Naive thymus-derived CD8-positive, alpha-beta T cell (primary cell): ENCODE measurements at places on chromosomes 7 and 10.
A peak's percentile ranks its signal among the peaks of the same experiment; 100 is the strongest.

DNA sequence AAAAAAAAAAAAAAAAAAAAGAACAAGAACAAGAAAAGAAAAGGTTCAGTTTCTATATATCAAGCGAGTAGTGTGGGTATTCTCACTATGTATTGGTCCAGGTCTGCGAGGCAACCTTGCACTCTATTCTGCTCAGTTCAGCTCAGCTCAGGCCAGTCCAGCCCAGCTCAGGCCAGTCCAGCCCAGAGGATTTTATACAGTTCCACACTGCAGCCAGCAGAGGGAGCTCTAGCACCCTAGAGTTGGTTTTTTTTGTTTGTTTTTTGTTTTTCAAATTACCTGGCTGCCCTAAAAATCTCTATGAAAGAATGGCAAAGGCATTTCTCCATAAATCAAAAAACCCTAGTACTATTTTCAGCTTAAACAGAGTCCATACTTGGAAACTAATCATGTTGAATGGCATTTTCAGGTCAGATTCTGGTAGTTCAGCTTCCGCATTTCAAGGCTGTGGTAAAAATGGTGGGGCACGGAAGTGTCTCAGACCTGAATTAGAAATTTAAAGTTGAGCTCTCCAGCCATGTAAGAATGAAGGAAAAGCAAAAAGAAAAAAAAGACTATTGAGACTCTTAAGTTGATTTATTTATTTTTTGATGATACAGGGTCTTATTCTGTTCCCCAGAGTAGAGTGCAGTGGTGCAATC, 55.2 kb upstream of the GSDME start:
- DNase-seq: peak; percentile 8

- no peak for DNase-seq
Measured at GRCh38 chr10:33621101-33621500, 286.6 kb upstream of the NRP1 start.

DNA sequence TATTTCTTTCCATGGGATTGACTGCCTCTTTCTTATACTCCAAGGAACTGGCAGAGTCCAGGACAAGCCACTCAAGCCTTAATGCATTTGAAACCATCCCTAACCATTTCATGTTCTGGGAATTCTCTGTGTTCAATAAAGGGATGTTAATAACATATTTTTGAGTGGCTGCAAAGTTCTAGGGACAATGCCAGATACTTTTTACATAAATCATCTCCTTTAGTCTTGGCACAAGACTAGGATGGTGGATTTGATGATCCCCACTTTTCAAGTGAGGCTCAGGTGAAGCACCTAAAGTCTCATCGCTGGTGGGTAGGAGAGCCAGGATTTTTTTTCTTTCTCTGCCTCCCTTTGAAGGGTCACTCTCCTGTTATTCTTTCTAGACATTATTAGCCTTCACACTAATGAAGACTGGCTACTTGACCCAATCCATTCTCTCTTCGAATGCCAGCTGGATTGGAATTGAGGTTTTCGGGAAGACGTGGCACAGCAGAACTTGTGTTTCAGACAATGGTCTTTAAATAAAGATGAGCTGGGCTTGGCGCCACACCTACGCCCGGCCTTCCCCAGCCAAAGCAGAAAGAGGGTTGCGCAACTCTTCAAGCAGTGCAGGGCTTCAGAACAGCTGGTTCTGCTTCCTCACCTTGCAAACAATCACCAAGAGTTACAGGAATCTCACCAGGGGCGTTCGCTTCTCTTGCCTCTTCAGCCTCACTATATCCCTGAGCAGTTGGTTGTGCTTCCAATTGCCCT, 73.8 kb upstream of the BMPER start:
- DNase-seq: no peak

- no peak for DNase-seq
Measured at GRCh38 chr10:59172567-59172966, 3.9 kb upstream of the PHYHIPL start.

- no peak for DNase-seq
Measured at GRCh38 chr7:101167645-101168411, 2.5 kb upstream of the VGF start.

- DNase-seq: peak; percentile 3
Measured at GRCh38 chr7:37410305-37411229, 38.1 kb downstream of the ELMO1 start.

DNA sequence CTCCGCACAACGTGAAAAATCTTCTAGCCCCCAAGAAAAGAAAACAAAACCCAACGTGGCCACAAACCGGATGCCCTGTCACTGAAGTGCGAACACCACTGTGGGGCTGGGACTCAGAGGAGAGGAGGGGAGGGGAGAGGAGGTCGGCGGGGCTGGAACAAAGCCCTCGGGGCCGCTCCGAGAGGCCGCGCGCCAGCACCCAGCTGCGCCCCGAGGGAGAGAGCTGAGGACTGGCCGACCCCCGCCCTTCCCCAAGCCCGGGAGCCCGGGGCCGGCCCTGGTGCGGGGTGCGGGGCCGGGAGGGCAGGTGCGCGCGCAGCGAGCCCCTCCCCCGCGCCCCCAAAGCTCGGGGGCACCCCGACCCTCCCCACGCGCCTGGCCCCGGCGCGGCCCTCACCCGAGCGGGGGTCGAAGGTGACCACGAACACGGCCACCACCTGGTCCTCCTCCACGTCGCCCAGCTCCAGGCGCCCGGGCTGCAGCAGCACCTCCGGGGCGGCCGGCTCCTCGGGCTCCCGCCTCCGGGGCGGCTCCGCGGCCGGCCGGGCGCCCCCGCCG, 398 bp downstream of the DENND11 start:
- peak; percentile 59 for DNase-seq

DNA sequence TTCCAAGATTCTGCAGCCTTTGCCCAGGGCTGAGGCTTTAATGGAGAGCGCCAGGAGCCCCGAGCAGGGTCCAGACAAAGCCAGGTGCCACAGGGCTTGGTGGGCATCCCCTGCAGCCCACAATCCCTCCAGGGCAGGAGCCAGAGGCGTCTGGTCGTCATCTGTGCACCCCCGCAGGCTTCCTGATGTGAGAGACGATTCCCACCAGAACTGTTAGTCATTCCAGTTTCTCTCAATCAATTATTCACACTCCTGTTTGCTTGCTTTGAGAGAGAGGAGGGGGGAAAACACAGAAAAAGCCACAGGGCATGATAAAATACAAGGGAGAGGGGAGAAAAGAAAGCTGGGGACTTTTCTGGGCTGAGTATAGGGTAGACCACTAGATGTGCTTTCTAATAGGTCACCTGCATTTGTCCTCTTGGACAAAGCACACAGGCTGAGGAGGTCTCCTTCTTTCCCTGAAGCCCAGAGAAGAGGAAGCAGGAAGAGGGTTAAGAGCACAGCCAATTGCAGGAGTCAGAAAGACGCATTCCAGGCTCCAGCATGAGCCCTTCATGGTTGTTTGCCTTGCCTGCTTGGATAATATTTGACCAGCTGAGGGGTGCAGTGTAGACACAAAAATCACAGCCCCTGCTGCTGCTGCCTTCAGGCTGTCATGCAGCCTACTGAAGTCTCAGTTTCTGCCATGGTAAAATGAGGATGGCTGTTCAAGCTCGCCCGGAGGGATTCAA, 194.4 kb downstream of the PLXNA4 start:
- DNase-seq: no peak

DNA sequence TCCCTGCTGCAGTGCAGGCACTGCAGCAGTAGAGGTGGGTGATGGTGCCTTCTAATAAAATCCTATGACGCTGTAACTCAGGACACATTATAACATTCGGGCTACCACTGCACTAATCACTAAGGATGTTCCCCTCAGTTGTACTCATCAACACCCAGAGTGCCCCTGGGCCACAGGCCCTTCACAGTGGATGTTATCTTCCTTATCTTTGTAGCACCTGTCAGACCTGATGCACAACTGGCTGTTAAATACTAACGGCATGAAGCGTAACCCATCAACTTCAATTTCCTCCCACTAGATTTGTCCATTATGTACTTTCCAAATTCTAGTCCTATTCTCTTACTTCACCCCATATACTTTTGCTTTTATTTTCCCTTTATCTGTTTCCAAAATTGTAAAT, 66.3 kb downstream of the PARD3 start:
- no peak for DNase-seq

- DNase-seq: peak; percentile 51
Measured at GRCh38 chr7:151877911-151878835, 1.3 kb upstream of the PRKAG2 start.

- DNase-seq: no peak
Measured at GRCh38 chr10:88293651-88294230, 289.4 kb downstream of the RNLS start.

DNA sequence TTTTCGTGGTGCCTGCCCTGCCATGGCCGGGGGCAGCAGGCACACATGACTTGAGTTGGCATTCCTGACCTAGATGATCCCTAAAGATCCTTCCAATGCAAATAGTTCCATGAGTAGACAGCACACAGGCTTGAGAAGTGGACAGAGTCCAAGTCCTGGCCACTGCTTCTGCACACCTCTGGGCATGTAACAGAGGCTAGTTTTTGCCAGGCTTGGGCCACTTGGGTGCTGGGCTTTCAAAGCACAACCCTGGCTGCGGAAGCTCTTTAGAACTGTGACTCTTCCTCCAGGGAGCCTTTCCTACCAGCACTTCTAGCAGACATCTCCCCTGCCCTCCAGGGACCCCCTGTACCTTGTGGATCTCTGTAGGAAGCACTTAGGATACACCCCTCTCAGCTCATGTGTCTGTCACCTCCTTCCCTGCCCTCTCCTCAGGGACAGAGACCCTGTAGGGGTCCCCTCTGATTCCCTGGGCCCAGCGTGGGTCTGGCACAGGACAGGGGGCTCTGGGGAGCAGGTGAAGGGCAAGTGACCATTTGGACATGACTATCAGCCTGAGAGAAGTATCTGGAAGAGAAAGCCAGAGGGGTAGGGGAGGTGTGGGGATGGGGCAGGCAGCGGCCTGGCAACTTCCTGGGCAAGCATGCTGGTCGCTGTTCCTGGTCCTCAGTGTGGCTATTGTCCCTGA, 36.2 kb downstream of the ZCCHC24 start:
- no peak for DNase-seq
